ENCODE measurements at places on chromosomes 7 and 10. TPM values are rescaled to one million over a fixed set of nuclear protein-coding genes. Genes with fewer than 3 reads are reported as not detected.
A peak's percentile ranks its signal among the peaks of the same experiment; 100 is the strongest.

ADRB1 gene
- 3.0 TPM for total RNA-seq

- no peak overlapping the region for H3K4me3 ChIP-seq
- H3K27me3 ChIP-seq: no peaks in the 10 kb centered on the region
- peaks cover 4% of the 10 kb centered on the region for H3K4me1 ChIP-seq
- no peaks in the 10 kb centered on the region for H3K36me3 ChIP-seq
- peak; percentile 28 for DNase-seq
- H3K27ac ChIP-seq: peak overlapping the region; percentile 41
These were observed 20.2 kb downstream of the CALML3 start for GRCh38 chr10:5545011-5545410.

- no peak for DNase-seq
- no peak overlapping the region for H3K27ac ChIP-seq
- no peak overlapping the region for H3K4me3 ChIP-seq
- H3K27me3 ChIP-seq: no peaks in the 10 kb centered on the region
- H3K36me3 ChIP-seq: no peaks in the 10 kb centered on the region
These were observed 89.4 kb upstream of the SEMA3E start for GRCh38 chr7:83738291-83738835.

MALRD1 gene
- total RNA-seq: 0.68 TPM

STOX1 gene
- 0.11 TPM for total RNA-seq

- H3K27me3 ChIP-seq: no peaks in the 10 kb centered on the region
- no peak for DNase-seq
- no peak overlapping the region for H3K4me3 ChIP-seq
These were observed 4.6 kb downstream of the CEP41 start for GRCh38 chr7:130436253-130436652.

DNA sequence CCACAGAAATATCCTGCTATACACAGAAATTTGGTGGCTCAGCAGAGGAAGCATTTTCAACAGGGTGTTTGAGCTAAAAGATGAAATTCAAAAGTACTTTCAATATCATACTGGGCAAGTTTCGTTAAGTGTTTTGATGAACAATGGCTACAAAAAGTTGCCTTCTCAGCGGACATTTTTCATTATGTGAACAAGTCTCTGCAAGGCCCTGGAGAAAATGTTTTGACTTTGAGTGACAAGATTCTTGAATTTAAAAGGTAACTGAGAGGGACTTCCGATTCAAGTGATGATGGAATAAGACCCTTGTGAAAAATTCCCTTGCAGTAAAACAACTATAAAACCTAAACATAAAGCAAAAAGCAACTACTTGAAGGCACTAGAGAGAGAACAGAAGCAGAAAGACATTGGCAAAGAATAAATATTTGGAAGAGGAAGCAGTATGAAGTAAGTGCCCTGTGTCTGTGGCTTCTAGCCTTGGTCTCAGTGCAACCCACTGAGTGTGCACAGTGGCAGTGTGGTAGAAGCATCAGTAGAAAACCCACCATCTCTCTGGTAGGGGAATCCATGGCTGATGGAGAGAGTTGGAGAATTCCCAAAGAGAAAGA, 62.5 kb upstream of the NAMPT start:
- H3K4me1 ChIP-seq: peaks cover 19% of the 10 kb centered on the region
- DNase-seq: no peak
- H3K4me3 ChIP-seq: no peak overlapping the region
- H3K27ac ChIP-seq: peak overlapping the region; percentile 88
- no peaks in the 10 kb centered on the region for H3K27me3 ChIP-seq

LEP gene
- 0.44 TPM for total RNA-seq

PPP1R17 gene
- total RNA-seq: 0.40 TPM

ADCYAP1R1 gene
- 1.2 TPM for total RNA-seq

EPO gene
- not detected for total RNA-seq

- H3K4me1 ChIP-seq: peaks cover 27% of the 10 kb centered on the region
- H3K4me3 ChIP-seq: no peak overlapping the region
- H3K27me3 ChIP-seq: peaks cover 8% of the 10 kb centered on the region
- DNase-seq: no peak
- no peaks in the 10 kb centered on the region for H3K36me3 ChIP-seq
- H3K27ac ChIP-seq: no peak overlapping the region
These were observed 13.3 kb upstream of the PALD1 start for GRCh38 chr10:70465278-70465677.

KNDC1 gene
- 0.32 TPM for total RNA-seq

DNA sequence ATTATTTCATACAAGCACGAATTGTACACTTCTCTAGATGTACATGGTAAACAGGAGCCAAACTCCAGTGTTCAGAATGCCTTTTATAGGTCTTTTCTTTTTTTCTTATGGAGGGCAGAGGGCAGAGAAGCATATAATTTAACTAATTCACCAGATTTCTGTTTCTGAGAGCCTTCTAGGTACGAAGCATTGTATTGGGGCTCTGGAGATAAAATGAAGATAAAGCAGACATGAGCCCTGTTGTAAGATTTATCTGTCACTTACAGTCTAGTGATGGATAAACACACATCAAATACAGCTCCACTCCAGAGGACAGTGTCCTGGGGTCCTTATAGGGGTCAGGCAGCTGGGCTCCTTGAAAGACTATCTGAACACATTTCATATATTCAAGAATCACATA, 265.5 kb downstream of the SKAP2 start:
- H3K27ac ChIP-seq: no peak overlapping the region
- no peaks in the 10 kb centered on the region for H3K27me3 ChIP-seq
- no peaks in the 10 kb centered on the region for H3K36me3 ChIP-seq

DNA sequence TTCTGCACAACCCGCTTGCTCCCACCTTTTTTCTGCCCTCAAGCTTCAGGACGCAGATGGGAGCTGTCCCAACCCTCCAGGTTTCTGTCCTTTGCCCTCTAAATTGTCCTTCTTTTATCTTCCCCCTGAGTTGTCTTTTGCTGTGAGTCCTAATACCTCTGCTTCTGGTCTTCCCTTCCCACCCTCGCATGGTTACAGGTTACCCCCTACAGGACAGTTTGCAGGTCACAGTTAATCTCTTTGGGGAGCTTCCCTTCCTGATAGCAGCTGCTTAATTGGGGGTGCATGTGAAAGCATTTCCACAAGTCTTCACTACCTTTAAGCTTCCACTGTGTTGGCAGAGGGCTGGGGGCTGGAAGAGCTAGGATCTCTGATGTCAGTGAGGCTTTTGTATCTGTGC, 121.5 kb upstream of the CXCL12 start:
- no peaks in the 10 kb centered on the region for H3K4me1 ChIP-seq
- H3K27me3 ChIP-seq: no peaks in the 10 kb centered on the region

GRCh38 chr7:31950091-31950755, 120.0 kb downstream of the PDE1C start:
- no peak overlapping the region for H3K27ac ChIP-seq
- no peaks in the 10 kb centered on the region for H3K27me3 ChIP-seq
- no peak overlapping the region for H3K4me3 ChIP-seq
- DNase-seq: no peak

NODAL gene
- total RNA-seq: not detected

DNA sequence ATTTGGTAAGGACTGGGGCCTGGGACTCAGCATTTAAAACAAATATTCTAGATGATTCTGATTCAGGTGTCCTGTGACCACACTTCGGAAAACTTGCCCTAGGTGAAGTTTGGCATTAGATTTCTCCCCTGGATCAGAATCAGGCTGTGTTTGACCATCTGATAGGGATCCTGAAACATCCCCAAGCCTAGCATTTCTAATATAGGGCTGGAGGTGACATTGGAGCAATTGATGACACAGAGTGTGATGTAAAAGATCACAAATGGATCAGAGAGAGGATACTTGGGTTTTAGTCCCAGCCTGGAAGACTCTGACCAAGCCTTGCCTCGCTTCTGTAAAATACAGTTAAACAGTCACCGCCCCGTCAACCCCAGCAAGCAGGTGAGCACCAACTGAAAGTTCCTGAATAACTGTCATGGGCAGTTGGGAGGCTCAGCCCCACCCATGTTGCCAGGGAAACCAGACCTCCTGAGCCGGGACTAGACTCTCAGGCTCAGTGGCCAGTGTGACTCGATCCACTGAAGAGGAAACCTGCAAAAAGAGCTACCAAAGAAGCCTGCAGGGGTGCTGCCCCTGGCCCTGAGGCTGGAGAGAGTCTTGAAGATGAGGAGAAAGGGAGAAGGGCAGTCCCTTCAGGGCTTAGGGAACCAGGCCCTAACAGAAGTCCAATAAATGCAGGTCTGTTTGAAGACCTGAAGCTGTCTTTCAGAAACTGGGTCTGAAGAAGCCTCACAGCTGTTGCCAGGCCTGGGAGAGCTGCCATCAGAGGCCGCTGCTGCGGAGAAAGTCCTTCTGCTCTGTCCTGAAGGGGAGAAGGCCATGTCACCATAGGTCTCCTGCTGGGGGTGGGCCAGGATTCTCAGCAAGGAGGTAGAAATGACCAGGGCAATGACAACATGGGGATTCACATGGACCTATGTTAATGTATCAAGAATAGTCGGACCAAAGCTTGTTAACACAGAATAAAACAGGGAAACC, 126.1 kb upstream of the KCNMA1 start:
- DNase-seq: no peak
- H3K4me3 ChIP-seq: no peak overlapping the region
- no peaks in the 10 kb centered on the region for H3K27me3 ChIP-seq
- no peaks in the 10 kb centered on the region for H3K36me3 ChIP-seq
- H3K27ac ChIP-seq: no peak overlapping the region

TUBAL3 gene
- not detected for total RNA-seq

GRCh38 chr7:20089431-20089830, 127.8 kb downstream of the MACC1 start:
- H3K36me3 ChIP-seq: no peaks in the 10 kb centered on the region
- no peak overlapping the region for H3K4me3 ChIP-seq
- no peak overlapping the region for H3K27ac ChIP-seq

DNA sequence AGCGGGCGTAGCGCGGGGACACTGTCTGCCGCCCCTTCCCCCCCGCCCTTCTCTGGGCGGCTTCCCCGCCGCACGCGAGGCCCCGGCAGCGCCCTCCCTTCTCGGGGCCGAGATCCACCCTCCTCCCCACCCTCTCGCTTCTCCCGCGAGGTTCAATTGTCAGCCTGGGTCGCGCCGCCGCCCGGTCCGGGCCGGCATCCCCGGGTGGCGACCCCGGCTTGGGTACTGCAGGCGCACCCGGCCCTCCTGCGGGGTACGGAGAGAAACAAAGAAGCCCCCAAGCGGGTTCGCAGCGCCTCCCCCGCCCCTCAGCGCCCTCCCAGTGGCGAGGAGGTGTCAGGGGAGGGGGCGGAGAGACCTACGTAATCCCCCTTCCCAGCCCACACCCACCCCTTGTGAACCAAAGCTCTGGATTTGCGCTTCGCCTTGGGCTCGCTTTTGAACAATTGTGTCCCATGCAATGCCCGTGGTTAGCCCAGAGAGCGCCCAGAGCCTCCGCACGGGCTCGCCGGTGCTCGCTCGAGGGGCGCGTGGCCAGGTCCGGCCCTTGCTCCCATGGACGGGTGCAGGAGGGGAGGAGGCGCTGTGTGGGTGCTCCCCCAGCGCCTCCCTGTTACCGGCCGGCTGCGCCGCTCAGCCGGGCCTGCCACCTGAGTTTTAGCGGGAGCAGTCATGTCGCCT, 634 bp downstream of the HECW1 start:
- peaks cover 14% of the 10 kb centered on the region for H3K4me1 ChIP-seq
- H3K27me3 ChIP-seq: peaks cover 7% of the 10 kb centered on the region
- DNase-seq: no peak
- no peak overlapping the region for H3K27ac ChIP-seq

PITX3 gene
- total RNA-seq: not detected

DNA sequence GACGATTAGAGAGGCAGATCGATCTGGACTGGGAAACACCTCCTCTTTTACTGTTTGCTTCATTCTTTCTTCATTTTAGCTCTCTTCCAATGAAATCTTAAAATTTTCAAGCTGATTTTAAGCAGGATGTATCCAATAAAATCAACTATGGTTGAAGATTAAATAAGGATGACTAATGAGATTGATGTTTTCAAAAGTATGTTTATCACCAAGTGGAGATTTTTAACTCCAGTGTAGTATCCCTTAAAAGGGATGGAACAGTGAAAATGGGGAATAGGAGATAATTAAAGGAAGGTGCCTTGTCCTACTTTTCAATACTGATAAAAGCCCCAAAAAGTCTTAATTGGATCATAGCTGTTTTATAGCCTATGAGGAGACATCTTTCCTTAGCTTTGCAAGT, 11.6 kb upstream of the LIPF start:
- no peaks in the 10 kb centered on the region for H3K36me3 ChIP-seq
- H3K27ac ChIP-seq: no peak overlapping the region
- no peaks in the 10 kb centered on the region for H3K27me3 ChIP-seq
- DNase-seq: no peak
- H3K4me3 ChIP-seq: no peak overlapping the region
- H3K4me1 ChIP-seq: no peaks in the 10 kb centered on the region

HIBADH gene
- total RNA-seq: 14.6 TPM

DNA sequence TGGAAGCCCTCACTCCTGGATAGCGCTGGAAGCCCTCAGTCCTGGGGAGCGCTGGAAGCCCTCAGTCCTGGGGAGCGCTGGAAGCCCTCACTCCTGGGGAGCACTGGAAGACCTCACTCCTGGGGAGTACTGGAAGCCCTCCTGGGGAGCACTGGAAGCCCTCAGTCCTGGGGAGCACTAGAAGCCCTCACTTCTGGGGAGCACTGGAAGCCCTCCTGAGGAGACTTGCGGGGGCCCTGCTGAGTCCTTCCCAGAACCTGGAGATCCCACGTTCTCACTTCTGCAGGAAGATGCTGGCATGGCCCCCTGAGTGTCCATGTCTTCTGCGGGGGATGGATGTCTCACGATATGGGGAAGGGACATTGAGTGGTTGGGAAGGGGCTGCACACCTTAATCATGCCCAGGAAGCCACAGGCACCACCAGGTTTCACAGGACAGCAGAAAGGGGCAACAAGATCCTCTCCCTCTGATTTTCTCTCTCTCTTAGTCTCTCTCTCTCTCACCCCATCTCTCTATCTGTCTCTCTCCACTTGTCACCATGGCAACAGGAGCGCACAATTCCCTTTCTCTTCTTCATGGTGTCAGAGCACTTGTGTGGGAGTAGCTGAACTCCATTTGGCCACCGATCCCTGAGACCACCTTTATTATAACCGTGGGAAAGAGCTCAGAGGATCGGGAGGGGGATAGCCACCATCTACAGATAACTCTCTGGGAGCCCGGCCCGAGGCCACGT, 267.0 kb downstream of the TCERG1L start:
- DNase-seq: peak; percentile 64
- no peaks in the 10 kb centered on the region for H3K27me3 ChIP-seq
- H3K36me3 ChIP-seq: no peaks in the 10 kb centered on the region
- H3K4me1 ChIP-seq: no peaks in the 10 kb centered on the region

GRCh38 chr10:79559726-79560125, 481 bp downstream of the SFTPA2 start:
- no peak overlapping the region for H3K27ac ChIP-seq
- no peak for DNase-seq
- H3K36me3 ChIP-seq: no peaks in the 10 kb centered on the region
- peaks cover 8% of the 10 kb centered on the region for H3K4me1 ChIP-seq
- no peak overlapping the region for H3K4me3 ChIP-seq
- H3K27me3 ChIP-seq: peaks cover 11% of the 10 kb centered on the region

MUC12 gene
- 0.76 TPM for total RNA-seq

OR9A2 gene
- not detected for total RNA-seq

GRCh38 chr7:106553446-106553836, 107.5 kb downstream of the CCDC71L start:
- H3K4me3 ChIP-seq: no peak overlapping the region
- DNase-seq: no peak
- no peaks in the 10 kb centered on the region for H3K36me3 ChIP-seq
- no peaks in the 10 kb centered on the region for H3K27me3 ChIP-seq

GRCh38 chr10:130746311-130746710, 565.2 kb downstream of the TCERG1L start:
- H3K4me3 ChIP-seq: no peak overlapping the region
- no peak overlapping the region for H3K27ac ChIP-seq
- H3K27me3 ChIP-seq: no peaks in the 10 kb centered on the region
- H3K4me1 ChIP-seq: no peaks in the 10 kb centered on the region

C10orf71 gene
- total RNA-seq: not detected

UTF1 gene
- total RNA-seq: not detected

Measured in spleen (tissue), 13 donors.